ENCODE measurements at places on chromosomes 16 and 17.

- DNase-seq: no peak
Observed at GRCh38 chr17:72515291-72516065, 394.7 kb downstream of the SOX9 start.

DNA sequence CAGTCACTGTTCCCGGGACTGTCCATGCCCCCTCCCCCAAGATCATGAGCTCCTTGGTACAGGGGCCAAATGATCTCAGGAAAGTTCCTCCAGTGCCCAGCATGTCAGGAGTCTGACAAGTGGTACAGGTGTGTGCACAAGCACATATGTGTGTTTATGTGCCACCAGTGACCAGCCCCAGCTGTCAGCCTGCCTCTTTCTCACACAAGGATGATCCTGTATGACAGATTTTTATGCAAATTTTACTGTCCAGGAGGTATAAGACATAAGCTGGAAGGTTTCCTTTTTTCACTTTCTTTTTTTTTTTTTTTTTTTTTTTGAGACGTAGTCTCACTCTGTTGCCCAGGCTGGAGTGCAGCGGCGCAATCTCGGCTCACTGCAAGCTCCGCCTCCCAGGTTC is 31.4 kb upstream of the GFOD2 start:
- no peak for DNase-seq

DNA sequence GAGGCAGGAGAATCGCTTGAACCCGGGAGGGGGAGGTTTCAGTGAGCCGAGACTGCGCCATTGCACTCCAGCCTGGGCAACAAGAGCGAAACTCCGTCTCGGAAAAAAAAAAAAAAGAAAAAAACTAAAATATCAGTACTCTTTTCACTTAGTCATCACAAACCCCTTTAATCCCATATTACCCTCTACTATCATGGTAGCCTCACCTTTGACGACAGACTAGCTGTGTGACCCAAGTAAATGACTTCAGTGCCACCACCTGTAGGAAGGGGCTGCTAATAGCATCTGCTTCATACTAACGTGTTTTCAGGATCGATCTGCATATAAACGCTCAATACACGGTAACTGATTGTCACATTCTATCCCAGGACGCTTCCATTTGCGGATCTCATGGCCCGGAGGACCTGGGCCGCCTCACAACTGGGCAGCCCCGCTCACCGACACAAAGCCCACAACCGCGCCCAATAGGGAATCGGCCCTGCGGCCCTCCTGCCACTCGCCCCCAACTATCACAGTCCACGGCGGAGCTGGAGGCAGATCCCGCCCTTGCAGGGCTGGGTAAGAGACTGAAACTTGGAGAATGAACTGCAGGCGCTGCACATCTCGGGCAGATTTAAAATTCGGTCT is 1.1 kb upstream of the ZNF263 start:
- peak; percentile 73 for DNase-seq

DNA sequence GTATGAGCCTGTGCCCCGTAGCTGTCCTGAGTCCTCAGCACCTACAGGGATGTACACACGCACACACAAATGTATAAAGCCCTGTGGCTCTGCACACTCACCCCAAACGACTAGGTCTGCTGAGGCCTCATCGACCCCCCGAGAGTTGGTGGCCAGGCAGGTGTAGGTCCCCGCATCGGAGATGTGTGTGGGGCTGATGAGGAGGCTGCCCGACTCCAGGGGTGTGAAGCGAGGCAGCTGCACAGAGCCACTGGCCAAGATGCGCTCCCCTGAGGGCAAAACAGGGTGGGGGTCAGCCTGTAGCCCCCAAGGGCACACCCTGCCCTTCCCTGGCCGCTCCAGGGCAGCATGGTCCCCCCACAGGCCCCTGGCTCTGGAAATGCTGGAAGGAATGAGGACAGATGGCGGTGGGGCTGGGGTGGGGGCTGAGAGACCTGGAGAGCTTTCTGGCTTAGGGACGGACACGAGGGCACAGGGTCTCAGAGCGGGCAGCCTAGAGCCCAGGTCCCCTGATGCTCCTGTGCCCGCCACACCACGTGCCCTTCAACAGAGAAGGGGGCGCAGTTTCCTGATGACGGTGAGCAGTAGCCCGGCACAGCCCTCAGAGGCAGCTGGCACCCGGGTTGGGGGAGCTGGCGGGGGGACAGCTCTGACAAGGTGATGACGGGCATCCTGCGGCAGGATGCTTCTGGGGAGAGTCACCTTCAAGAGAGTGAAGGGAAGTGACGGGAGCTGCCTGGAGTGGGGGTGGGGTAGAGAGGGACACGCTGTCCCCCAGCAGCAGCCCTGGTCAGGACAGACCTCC is 119.8 kb upstream of the CDC42EP4 start:
- DNase-seq: no peak

GRCh38 chr17:57405491-57406072 is 149.3 kb downstream of the MSI2 start:
- no peak for DNase-seq

DNA sequence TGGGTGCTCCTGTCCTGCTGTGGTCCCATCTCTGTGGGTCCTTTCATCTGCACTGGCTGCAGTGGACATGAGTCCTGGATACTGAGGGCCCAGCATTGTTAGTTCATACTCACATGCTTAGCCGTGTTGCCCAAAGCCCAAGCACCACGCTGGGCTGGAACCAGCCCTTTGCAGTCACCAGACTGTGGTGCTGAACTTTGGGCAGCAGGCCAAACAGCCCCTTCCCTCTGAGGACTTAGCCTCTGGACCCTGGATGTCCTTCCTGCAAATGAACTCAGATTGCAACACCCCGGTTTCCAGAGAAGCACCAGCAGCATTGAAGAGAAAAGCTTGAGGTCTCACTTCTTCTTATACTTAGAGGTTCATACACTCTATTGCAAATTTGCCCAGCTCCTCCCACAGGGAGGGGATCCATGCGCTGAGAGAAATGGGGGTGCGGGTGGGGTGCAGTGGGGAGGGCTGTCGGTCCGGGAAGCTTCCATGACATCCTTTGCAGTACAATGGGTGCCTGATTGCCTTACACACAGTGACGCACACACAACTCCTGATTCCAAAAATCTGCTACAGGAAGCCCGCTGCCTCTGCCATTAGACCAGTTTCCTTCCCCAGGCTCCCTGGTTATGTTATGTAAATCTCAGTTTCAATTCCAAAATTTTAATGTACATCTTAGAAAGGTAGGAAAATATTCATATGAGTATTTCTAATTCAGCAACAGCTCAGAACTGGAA is 65.8 kb downstream of the RGS9 start:
- peak; percentile 82 for DNase-seq

- no peak for DNase-seq
Observed at GRCh38 chr17:77755410-77755963, 203.0 kb upstream of the TNRC6C start.

DNA sequence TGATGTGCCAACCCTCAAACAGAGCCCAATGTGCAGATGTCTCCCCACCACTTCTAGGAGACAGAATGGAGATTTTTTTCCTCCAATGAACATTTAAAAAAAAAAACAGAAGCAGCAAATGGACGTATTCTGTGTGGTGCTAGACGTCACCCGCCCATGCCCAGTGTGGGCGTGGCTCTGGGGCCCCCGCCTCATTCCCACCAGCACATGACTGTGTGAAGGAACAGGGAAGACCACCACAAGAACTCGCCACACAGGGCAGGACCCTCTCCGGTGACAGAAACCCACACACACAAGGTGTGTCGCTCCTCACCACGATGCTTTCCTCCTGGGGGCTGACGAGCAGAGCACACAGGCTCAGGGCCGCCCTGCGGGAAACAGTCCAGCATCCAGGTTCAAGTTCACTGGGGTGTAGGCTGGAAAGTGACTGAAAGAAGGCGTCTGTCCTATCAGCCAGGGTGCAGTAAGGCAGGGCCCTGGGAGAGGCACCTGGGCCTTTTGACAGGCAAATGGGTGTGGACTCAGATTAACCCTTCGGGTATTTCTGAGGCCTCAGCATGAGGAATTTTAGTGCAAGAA is 53.5 kb downstream of the KLHDC4 start:
- DNase-seq: no peak

GRCh38 chr17:19021622-19022083 is 17.1 kb upstream of the FAM83G start:
- DNase-seq: no peak

GRCh38 chr17:79239205-79239604 is 164.6 kb downstream of the ENGASE start:
- no peak for DNase-seq

- DNase-seq: peak; percentile 59
Observed at GRCh38 chr16:50665128-50665878, 15.8 kb downstream of the SNX20 start.

- no peak for DNase-seq
Observed at GRCh38 chr16:75372236-75372856, 61.0 kb downstream of the CFDP1 start.

DNA sequence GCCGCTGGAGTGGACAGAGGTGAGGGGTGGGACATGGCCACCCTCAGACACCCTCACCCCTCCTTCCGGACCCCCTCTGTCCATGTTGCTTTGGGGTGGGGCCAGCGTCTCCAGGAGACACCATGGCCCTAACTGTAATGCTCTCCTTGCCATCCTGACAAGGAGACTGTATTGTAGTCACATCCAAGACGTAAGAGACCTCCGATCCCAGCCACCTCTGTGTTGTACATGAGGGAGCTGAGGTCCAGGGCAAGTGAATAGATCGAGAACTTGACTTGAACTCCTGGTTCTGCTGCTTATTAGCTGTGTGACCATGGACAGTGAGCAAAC is 30.2 kb downstream of the POLR3E start:
- DNase-seq: no peak

- no peak for DNase-seq
Observed at GRCh38 chr17:77458202-77459017, 317.6 kb downstream of the SEC14L1 start.

GRCh38 chr16:73054498-73054812 is 6.5 kb upstream of the ZFHX3 start:
- DNase-seq: no peak

- DNase-seq: no peak
Observed at GRCh38 chr16:21103941-21104860, 46.4 kb downstream of the DNAH3 start.

- DNase-seq: peak; percentile 79
Observed at GRCh38 chr17:16398270-16399267, 16.8 kb upstream of the TRPV2 start.

- DNase-seq: no peak
Observed at GRCh38 chr17:58513267-58513964, 1.0 kb downstream of the MTMR4 start.

DNA sequence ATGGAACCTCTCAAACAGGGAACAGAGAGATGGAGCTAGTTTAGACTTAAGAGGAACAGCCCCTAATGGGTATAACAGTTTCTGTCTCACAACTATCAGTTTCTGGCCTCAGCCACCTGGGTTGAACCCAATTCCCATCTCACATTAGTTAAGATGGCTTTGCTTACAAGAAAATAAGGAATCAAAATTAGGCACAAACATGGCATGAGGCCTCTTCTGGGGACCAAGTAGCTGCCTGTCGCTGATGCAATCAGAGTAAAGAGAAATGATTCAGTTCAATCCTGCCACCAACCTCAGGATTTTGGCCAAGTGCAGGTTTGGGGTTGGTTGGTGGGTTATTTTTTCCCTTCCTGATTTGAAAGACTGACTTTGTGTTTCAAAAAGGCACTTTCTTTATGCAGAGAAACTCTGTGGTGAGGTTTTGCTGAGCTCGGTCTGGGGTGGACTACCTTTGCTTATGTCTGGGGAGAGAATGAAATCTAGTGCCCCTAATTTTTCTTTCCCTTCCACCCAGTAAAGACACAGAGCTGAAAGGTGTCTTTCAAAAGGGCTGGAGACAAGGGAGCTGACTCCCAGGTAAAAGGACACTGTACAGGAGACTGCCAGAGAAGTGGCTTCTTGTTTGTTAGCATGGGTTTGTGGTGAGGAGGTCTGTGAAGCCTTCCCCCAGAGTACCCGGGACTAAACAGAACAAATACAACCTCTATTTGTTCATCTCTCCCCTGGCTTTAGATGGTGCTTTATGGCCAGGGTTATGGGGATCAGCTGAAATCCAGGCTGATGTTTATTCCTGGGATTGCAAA is 44.8 kb upstream of the NFAT5 start:
- DNase-seq: peak; percentile 92
